Frontal cortex (tissue), 4 donors: ENCODE measurements at places on chromosomes 4 and X.

DNA sequence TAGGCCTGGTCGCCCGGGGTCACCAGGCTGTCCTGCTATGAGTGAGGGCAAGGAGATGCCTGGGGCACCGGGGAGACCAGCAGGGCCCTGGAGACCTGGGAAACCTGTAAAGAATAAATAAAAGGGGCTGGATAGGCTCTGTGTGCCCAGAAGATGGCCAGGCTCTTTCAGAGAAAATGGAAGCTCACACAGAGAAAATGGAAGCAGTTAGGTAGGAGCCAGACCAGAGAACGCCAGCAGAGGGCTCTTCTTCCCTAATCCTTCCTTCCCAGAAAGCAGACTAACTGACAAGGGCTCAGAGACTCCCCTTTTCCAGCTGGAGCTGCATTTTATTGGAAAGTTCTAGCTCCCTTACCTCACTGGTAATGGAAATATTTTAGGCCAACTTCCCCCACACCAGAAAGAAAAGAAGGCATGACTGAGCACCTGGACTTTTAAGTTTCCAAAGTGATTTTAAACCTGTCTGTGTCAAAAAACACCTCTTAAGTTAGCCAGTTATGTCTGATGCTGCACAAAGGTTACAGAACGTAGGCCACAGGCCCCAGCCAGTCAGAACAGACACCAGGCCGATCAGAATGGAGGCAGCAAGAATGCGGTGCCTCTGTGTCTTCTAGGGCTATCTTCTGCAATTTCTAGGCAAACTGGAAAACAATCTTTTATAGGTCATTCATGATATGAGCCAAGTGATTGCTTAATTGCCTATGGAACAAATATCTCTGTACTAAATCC, 74.0 kb downstream of the ATG4A start:
- no peak for DNase-seq

- no peak for DNase-seq
Observed at GRCh38 chr4:87006426-87006675, 71.5 kb downstream of the AFF1 start.

DNA sequence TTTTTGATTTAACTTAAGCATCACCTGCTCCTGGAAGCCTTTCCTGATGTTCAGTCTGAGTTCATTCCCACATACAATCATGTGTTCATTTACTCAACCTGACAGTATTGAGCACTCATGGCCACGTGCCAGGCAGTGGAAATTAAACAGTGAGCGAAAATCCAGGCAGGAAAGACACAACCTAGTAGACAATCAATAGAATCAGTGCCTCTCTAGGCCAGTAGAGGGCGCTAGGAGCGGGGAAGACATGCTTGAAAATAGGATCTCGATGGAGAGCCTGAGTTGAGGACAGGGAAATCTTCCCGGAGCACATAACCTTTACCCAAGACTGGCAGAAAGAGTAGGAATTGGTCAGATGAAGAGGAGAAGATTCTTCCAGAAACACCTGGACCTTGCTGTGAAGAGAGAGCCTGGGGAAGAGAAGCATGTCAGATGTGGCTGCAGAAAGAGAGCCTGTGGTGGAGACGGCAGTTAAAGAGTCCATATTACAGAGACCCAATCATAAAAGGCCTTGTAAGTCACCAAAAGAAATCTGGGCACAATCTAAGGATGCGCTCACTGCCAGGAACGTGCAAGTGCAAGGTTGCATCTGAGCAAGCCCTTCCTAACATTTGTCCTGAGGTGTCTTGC, 103.5 kb downstream of the LDB2 start:
- DNase-seq, result peak; percentile 12

DNA sequence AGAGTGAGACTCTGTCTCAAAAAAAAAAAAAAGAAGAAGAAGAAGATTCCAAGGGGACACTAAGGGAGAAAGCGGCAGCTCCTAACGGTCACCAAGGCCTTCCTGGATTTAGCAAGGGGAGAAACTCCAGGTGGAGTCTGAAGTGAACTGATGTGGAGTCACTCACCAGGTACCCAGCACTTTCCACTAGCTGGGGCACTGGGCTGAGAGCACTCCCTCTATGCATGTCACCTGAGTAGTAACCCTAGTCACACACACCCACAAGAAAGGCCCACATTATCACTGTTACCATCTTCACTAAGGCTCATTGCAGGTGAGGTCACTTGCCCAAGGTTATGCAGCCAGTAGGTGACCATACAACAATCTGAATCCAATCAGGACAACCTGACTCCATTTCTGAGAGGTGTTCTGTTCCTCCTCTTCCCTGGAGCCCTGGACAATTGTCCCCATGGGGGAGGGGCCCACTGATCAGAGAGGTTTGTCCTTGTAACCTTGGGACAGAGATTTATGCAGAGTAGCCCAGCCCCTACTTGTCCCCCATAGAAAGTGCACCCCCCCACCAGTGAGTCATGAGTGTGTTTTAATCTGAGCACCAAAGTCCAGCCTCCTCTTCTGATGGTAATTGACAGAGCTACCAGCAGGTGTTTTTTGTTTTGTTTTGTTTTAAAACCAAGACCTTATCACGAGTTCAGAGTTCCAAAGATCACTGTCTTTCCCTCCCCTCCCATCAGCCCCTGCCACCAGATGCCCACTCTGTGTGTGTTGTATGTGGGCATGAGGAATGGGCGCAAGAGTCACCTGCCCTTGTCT, 5.9 kb upstream of the SASH3 start:
- no peak for DNase-seq

DNA sequence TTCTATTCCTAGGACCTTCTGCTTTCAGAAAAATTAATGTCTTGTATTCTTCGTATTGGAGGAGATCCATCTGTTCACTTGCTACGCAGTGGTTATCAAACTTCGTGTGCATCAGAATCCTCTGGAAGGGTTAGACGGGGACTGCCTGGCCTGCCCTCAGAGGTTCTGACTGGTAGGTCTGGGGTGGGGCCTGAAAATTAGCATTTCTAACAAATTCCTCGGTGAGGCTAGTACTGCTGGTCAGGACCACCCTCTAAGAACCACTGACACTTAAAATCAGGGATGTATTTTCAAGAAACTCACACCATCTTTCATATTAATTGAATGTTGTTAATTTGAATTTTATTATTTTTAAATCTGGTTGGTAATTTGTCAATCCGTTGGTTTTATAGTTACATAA, 63.0 kb downstream of the MAPK10 start:
- DNase-seq, result no peak

GRCh38 chr4:1414831-1415680, 8.8 kb upstream of the NKX1-1 start:
- no peak for DNase-seq

DNA sequence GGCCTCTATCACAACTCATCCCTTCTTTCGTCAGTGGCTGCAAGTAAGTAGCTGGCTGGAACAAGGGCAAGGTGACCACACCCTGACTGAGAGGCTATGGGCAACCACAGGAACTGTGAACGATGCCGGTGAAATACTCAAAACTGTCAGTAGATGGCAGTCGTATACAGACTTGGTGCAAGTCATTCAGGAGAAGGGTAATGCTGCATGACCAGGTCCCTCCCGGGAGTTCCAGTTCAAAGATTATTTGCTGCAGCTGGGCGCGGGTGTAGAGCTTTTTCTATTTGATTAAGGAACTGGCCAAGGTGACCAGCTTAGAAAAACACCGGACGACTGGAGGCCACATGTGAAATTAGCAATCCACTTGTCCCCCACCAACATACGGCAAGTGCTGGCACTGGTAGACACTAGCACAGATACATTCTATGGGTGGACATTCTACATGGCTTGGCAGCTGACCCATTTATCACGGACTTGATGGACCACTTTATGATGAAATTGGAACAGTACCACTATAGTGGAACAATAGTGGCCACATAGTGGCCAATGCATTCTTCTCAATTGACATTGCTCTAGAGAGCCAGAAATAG, 726.6 kb downstream of the TRAM1L1 start:
- DNase-seq, result no peak

- DNase-seq, result no peak
Observed at GRCh38 chr4:162705130-162705803, 461.4 kb downstream of the NAF1 start.

DNA sequence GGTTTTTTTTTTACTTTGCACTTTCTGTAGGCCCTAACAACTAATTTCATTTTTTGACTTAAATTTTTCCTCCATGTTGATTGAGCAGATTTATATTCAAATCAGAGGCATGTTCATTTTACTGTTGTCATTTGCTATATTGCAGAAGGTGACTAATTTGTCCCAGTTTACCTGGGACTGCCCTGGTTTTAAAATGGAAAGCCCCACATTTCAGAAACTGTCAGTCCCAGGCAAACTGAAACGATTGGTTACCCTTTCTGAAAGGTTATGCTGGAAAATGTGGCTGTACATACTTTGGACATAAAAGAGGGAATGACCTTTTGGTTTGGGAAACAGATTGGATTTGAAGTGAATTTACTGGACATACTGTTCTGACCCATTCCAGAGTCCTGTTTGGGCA, 160.0 kb downstream of the SPCS3 start:
- no peak for DNase-seq

DNA sequence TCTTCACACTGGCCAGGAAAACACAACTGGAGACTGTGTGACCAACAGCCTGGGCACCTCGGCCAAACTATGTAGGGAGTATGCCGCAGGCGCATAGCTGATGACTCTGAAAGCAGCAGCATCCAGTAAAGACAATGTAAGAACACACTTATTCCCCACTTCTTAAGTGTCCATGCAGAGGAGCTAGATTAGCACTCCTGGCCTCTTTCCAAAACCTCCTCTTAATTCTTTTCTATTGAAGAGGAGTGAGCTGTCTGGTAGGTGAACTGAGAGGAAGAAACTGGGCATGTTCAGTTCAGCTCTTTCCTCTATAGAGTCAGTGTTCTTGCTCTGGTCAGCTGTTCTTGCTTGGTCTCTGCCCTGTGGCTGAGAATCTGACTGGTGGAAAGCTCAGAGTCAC, 21.1 kb downstream of the NMU start:
- DNase-seq, result no peak

DNA sequence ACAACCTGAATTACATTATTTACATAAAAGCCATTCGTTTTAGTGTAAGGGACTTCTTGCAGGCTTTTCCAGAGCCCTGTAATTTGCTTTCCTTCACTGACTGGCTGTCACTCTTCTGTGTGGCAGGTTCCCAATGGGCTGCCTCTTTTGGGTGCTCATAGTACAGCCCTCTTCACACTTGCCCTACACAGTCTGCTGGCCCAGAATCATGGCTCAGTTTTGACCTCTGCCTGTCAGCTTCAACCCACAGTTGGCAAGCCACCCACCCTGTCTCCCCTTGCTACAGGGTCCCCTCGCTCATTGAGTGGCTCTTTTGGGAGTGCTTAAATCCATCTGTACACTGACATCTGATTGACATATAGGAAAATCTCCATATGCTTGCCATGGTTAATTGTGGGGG, 97.9 kb downstream of the GBA3 start:
- no peak for DNase-seq

GRCh38 chrX:9390121-9390520, 74.7 kb upstream of the TBL1X start:
- no peak for DNase-seq

DNA sequence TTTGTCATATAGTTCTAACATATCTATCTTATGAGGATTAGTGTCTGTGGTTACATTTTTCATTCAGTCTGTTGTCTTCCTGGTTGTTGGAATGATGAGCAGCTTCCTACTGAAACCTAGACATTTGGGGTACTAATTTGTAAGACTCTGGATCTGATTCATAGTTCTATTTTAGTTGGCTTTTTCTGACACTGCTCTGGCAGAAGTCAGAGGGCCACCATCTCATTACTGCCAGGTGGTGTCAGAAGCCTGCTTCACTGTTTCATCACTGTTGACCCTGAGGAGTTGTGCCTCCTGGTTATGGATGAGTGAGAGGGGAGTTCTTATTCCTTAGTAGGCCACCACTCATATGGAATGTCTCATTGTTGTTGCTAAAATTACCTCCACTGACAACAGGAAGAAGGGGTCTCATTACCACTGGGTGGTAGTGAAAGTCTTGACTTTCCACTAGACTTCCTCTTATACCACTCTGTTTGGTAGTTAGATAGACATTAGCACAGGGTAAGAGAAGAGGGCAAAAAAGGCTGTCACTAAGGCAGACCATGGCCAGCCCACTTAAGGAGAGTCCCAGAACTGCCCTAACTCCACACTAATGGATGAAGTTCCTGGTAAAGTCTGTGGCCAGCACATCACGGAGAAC, 395.2 kb downstream of the SPOCK3 start:
- no peak for DNase-seq

DNA sequence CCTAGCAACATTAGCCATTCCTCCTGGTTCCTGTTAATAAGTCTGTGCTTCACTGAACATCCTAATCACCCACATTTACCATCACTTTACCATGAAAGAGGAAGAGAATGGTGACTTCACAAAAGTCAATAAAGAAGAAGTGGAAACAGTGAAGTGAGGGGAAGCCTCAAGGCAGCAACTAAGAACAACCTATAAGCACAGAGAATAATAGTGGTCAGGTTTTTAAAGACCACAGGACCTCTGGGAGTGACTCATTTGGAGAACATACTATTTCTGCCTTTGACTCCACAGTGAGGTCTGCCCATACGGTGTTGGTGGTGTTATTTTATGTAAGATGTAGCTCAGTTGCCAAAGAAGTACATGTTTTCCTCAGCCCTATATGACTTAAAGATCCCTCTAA, 86.0 kb upstream of the TET2 start:
- DNase-seq, result no peak

DNA sequence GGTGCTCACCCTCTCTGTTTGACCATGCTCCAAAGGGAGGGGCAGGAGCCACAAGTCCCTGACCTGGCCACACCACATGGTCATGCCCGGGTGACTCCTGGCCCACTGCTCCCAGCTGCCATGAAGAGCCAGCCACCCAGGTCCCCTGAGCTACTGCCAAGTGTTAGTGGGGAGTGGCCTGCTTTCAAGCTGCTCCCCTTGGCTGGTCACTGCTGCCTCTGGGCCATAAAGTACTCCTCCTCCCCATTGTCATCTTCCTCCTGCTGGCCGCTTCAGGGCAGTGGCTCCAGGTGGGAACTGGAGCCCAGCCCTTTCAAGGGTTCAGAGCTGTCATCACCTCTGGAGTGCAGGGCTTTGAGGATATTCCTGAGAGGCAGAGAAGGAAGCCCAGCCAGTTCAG, 27.3 kb upstream of the RBBP7 start:
- no peak for DNase-seq

DNA sequence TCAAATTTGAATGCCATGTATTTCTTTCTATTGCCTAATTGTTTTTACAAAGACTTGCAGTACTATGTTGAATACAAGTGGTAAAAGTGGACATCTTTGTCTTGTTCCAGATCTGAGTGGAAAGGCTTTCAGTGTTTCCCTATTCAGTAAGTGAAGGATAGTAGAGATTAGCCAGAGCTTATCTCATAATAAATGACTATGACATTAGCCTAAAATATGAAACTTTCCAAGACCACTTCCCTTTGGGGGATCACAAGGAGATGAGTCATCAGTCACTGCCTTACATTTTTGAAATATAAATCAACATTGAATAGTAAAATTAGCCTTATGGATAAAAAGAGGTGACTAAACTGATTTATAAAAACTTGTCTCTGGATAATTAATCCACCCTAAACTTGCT, 554.1 kb upstream of the MAGEB2 start:
- no peak for DNase-seq

DNA sequence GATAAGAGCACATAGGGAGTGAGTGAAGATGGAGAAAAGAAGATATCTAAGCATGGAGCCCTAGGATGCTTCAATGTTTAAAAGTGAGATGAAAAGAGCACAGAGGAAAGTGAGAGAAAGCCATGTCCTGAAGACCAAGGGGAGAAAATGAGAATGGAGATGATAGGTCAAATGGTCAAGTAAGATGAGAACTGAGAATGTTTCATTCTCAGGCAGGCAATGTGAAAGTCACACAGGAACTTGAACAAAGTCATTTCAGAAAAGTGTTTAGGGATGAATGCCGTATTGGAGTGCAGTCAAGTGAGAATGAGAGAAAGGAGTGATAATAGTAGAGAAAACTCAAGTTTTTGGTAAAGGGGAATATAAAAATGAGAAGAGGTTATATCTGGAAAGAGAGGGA, 148.7 kb upstream of the PTCHD1 start:
- no peak for DNase-seq
